ENCODE measurements at places on chromosomes 11 and 22.
A peak's percentile ranks its signal among the peaks of the same experiment; 100 is the strongest.

GRCh38 chr11:119859684-119860083, 130.7 kb upstream of the NECTIN1 start:
- DNase-seq = no peak

DNA sequence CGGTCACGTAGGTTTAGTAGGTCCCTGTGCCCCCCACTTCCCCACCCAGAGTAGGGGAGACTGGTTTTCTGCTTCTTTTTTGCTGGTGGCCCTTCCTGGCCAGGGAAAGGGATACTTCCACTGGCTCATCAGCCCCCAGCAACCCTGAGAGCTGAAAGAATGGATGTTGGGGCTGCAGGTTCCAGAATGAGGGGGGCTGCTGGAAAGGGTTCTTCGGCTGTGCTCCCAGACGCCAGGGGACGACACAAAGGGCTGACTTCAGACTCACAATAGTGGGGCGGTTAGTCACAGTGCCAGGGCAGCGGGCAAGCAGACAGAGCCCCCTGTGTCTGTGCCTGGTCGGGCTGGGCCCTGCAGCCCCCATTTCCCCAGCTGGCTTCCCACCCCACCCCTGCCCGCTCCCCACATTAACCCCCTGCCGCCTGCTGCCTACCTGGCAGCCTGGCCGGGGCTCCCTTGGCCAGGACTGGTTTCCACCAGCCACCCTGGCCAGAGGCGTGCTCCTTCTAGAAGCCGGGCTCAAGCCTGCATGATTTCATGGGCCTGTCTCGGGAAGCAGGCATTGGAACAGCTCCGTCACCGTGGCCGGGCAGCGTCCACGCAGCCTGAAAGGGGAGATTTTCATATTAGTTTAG, 79.1 kb upstream of the WNT7B start:
- DNase-seq = no peak

- no peak for DNase-seq
Observed at GRCh38 chr11:62193952-62194351, 3.9 kb downstream of the SCGB1D1 start.

DNA sequence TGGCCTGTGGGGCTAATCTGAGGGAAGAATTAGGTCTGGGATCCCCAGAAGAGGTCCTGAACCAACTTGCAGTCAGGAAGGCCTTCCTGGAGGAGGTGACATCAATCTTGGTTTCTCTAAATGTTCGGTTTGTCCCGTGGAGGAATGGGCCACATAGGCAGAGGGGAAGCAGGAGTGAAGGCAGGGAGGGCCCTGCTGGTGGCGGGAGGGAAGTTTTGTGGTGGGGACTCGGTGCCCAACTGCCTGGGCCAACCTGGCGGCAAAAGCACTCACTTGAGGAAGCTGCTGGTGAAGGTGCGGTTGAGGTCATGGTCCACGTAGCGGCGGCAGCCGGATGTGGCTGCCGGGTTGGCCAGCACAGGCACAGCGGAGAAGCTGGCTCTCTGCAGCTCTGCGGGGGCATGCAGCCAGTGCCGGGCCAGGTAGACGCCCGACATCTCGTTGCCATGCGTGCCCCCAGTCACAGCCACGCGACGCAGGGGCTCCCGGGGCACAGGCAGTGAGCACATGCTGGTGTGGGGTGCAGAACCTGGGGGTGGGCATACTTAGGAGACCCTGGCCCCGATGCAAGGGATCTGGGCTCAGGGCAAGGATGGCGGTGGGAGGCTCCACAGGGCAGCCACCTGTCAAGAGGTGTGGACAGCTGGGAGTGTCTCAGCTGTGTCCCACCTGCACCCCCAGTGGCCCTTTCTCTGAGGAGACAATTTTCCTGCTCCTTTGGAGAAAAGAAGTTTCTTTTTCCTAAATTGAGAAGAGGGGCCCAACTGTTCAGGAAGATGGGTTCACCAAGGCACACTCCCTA, 3.8 kb downstream of the ACY3 start:
- no peak for DNase-seq

- no peak for DNase-seq
Observed at GRCh38 chr11:77131560-77131959, 3.5 kb downstream of the MYO7A start.

GRCh38 chr11:93700830-93701229, 39.3 kb downstream of the CEP295 start:
- no peak for DNase-seq

GRCh38 chr11:65919573-65920371, 546 bp downstream of the DRAP1 start:
- peak; percentile 70 for DNase-seq

GRCh38 chr11:120017582-120018150, 120.2 kb downstream of the TRIM29 start:
- DNase-seq = no peak

GRCh38 chr11:41578421-41579051, 119.1 kb upstream of the LRRC4C start:
- no peak for DNase-seq

- DNase-seq = no peak
Observed at GRCh38 chr22:40666151-40666848, 13.0 kb upstream of the MCHR1 start.

DNA sequence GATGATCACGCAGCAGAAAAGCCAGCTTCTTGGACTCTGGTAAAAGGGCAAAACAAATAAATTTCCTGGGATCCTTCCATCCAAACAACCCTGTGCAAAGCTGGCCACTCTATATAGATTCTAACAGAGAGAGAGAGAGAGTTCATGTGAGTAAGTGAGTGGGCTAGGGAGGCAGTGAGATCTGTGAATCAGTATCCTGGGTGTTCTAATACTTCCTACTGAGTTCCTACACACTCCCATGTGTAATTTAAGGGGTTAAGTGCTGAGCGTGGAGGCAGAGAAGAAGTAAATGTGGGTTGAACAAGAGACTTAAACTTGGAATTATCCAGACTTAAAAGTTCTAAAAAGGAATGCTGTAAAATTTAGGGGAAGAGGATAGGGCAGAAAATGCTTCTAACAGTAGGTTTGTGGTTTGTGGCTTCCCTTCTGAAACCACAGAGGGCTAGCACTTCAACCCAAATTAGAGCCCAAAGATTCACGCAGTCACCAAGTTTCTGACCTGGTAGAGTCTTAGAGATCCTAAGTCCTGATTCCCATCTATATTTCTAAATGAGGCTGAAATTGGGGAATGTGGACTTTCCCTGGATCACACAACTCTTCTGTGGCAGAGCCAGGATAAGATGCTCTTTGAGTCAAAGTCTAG, 413.9 kb downstream of the TENM4 start:
- no peak for DNase-seq

DNA sequence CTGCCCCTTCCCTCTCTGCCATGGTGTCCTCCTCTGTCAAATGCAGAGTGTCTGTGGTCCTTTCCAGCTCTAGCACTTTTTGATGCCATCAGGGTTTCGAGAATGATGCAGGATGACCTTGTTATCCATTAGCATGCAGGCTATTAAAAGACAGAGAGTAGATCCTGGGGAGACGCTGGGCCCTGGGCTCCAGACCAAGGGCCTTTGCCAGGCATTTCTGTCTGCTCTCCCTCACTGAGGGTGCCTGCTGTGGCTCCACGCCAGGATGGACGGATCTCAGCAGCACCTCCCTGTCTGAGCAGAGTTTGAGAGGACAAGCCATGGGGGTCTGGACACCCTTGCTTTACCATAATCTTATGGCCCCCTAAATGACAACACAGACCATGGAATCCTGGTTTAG, 110.8 kb upstream of the CD82 start:
- DNase-seq = no peak

- DNase-seq = no peak
Observed at GRCh38 chr22:21764038-21764804, 28.6 kb upstream of the YPEL1 start.

DNA sequence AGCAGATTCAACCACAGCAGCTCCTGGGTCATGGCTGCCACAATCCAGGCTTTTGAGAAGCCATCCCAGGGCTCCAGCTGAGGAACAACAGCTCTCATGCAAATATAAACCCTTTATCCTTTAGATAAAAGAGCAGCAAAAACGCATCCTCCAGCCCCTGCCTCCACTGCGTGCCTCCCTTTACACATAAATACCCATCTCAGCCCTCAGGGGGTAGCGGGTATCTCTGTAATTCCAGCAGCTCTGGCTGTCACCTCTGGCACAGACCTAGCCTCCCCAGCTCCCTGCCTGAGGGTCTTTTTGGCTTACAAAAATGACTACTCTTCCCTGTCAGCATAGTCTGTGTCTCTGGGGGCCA, 21.6 kb downstream of the LMO1 start:
- no peak for DNase-seq

- no peak for DNase-seq
Observed at GRCh38 chr11:117730208-117730800, 66.7 kb downstream of the DSCAML1 start.

- DNase-seq = no peak
Observed at GRCh38 chr11:4664786-4665185, 21.0 kb downstream of the OR51E1 start.

- no peak for DNase-seq
Observed at GRCh38 chr22:37803195-37803638, 4.5 kb upstream of the GCAT start.

GRCh38 chr11:39345834-39346442, 2113.5 kb downstream of the LRRC4C start:
- no peak for DNase-seq

GRCh38 chr11:534396-535209, 773 bp downstream of the HRAS start:
- no peak for DNase-seq

DNA sequence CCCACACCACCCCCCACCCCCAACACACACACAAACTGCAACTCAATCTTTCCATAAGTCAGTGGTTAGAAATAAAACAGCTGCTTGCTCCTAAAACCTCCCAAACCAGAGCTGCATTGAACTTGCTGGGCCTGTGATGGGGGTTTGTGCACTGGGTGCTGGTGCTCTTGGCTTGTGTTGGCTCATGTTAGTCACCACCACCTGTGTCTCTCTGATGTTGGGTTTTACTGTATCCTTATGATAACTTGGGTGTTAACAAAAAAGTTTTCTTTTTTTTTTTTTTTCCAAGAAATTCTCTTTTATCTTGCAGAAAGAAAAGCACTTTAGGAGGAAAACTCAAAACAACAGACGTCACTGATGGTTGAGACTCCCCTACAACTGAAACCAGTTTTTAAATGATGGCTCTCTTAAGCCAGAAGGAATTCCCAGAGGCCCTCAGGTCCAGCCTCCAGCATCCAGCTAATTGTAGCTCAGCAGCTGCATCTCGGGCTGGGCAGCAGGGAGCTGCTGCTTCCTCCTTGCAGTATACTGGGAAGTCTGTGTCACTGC, 79.9 kb upstream of the DRD2 start:
- no peak for DNase-seq

- no peak for DNase-seq
Observed at GRCh38 chr11:117527271-117527670, 199.6 kb downstream of the CEP164 start.

DNA sequence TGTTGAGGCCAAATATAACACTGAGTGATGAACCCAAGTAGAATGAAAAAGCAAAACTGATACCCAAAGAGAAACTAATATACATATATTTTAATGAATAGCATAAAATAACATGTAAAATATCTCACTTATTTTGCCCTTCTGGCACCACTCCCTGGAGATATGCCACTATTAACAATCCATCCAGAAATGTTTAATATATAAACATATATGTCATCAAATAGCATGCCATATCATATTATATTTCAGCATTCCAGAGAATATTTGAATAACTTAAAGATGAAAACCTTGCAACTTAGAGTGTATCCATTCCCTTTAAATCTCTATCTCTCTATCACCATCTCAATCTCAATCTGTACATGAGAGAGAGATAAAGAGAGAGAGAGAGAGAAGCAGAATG, 1073.3 kb upstream of the RAG2 start:
- no peak for DNase-seq
